ENCODE measurements at places on chromosomes 3 and 15. TPM values are rescaled to one million over a fixed set of nuclear protein-coding genes. Genes with fewer than 3 reads are reported as not detected.
A peak's percentile ranks its signal among the peaks of the same experiment; 100 is the strongest.

GRCh38 chr3:169661361-169662131 is 2.0 kb downstream of the MECOM start:
- peaks cover 34% of the 10 kb centered on the region for H3K4me1 ChIP-seq
- H3K4me3 ChIP-seq, result peak overlapping the region; percentile 69
- H3K27ac ChIP-seq, result no peak overlapping the region
- peaks cover 2% of the 10 kb centered on the region for H3K36me3 ChIP-seq
- H3K27me3 ChIP-seq, result peaks cover 87% of the 10 kb centered on the region

DNA sequence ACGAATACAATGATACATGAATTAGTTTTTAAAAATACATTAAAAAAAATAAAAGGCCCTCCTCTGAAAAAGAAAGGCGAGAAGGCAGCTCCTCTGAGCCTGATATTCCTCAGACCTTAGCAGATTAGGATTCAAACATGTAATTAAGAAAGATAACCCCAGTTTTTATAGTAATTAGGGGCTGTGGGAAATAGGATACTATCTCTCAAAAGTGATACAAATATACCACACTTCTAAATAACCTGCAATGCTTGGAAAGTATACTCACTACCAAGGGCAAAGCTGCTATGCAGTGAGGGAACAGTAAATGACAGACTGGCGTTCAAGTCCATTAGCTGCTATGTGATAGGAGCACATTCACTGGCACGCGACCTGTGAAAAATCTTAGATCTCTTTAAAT is 445.1 kb downstream of the FOXP1 start:
- H3K36me3 ChIP-seq, result peaks cover 10% of the 10 kb centered on the region
- H3K27me3 ChIP-seq, result no peaks in the 10 kb centered on the region
- H3K4me1 ChIP-seq, result peaks cover 28% of the 10 kb centered on the region
- no peak overlapping the region for H3K27ac ChIP-seq

Gene EPHB3
- 0.22 TPM for total RNA-seq

Gene MELTF
- 6.4 TPM for total RNA-seq

DNA sequence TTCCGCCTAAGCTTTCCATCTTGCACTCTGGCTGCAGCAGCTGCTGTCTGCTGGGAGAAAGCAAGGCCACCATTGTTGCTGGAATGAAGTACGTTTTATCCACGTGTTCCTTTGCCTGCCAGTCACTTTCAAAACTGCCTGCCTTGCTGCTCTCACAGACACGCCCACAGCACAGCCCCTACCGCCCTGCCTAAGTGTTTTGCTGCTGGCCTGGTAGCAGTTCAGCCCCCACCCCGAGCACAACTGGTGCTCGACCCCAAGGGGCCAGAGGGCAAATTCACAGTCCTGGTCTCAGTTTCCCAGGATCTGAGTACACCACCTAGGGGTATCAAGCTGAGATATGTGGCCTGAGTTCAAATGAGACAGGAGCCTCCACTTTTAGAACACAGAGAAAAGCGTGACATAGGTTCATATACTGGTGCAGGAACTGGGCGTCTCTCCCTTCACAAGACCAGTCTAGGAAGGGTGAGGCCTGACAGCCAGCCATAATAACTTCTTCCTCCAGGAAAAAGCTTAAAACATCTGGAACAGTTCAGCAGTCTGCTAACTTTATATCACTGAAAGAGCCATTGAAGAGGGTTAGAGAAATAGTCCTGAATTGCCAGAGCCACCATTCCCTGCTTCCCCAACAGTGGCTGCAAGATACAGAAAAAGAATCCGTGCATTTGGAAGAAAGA is 1012.3 kb downstream of the ZPLD1 start:
- no peaks in the 10 kb centered on the region for H3K27me3 ChIP-seq
- H3K27ac ChIP-seq, result no peak overlapping the region
- DNase-seq, result no peak
- H3K4me1 ChIP-seq, result no peaks in the 10 kb centered on the region
- no peaks in the 10 kb centered on the region for H3K36me3 ChIP-seq

GRCh38 chr3:26281284-26281985 is 341.1 kb upstream of the LRRC3B start:
- no peak overlapping the region for H3K4me3 ChIP-seq
- no peak overlapping the region for H3K27ac ChIP-seq
- no peaks in the 10 kb centered on the region for H3K4me1 ChIP-seq
- DNase-seq, result no peak
- H3K27me3 ChIP-seq, result no peaks in the 10 kb centered on the region

Gene TMEM87A
- total RNA-seq, result 37.7 TPM

DNA sequence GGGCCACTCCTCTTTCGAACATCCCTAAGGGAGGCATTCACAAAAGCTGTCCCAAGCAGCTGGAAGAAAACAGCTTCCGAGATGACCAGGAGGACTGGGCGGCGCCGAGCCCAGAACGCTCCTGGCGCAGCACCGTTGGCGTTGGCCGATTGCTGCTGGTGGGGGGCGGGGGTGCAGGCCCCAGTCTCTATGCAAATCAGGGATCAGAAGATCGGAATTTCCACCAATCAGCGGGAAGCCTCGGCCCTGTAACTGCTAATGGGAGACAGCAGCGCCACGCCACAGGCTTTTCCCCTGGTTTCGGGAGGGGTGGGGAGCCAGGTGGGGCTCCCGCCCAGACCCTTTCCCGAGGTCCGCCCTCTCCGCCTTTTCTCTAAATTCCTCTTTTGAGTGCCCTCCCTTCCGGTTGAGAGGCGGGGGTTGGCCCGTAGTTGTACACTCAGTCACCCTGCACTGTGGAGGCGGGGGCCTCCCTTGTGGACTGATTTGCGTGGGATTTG is 27.0 kb downstream of the HMCES start:
- no peaks in the 10 kb centered on the region for H3K27me3 ChIP-seq
- H3K36me3 ChIP-seq, result peaks cover 52% of the 10 kb centered on the region
- H3K27ac ChIP-seq, result no peak overlapping the region

DNA sequence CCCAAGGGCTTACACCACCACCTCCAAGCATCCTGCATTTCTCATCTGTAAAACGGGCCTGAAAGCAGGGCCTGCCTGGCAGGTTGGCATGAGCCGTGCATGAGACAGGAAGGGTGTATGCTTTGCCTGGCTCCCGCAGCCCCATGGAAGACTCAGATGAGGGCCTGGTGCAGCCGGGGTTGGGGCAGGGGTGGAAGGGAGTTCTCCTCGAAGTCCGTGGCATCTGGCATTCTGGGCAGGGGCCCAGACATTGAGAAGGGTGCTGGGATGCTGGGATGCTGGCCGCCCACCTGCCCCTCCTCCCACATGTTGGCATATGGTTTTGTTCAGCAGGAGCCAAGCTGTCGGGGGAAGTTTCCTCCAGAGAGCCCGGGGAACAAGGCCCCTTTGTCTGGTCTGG is 13.0 kb upstream of the FBLN2 start:
- peaks cover 14% of the 10 kb centered on the region for H3K27me3 ChIP-seq
- no peak overlapping the region for H3K4me3 ChIP-seq
- peaks cover 9% of the 10 kb centered on the region for H3K4me1 ChIP-seq
- H3K27ac ChIP-seq, result no peak overlapping the region

DNA sequence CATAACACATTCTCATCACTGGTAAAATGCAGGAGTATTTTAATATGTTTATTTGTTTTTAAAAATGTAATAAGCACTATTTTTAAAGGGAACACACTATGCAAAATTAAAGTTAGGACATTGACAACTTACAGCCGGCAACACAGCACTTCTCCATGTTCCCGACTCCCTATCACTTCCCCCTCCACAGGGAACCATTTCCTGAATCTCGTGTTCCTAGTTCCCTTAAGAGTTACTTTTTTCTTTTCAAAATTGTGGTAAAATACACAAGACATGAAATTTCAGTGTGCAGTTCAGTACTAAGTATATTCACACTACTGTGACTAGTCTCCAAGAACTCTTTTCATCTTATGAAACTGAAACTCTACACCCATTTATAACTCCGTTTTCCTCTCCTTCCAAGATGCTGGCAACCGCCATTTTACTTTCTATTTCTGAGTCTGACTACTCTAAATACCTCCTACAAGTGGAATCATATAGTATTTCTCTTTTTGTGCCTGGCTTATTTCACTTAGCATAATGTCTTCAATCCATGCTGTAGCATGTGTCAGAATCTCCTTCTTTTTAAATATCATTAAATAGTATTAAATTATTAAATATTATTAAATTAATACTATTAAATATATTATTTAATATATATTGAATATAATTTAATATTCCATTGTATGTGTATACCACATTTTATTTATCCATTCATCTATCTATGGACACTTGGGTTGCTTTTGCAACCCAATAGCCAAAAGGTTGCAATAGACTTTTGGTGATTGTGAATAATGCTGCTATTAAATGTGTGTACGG is 25.9 kb upstream of the UBE2Q2 start:
- DNase-seq, result peak; percentile 44
- peak overlapping the region; percentile 87 for H3K27ac ChIP-seq
- peak overlapping the region; percentile 57 for H3K4me3 ChIP-seq
- H3K4me1 ChIP-seq, result peaks cover 19% of the 10 kb centered on the region
- H3K27me3 ChIP-seq, result no peaks in the 10 kb centered on the region
- H3K36me3 ChIP-seq, result peaks cover 2% of the 10 kb centered on the region

GRCh38 chr3:136818191-136818768 is 646 bp upstream of the SLC35G2 start:
- H3K4me3 ChIP-seq, result peak overlapping the region; percentile 66
- peaks cover 56% of the 10 kb centered on the region for H3K27me3 ChIP-seq
- peak overlapping the region; percentile 33 for H3K27ac ChIP-seq
- H3K4me1 ChIP-seq, result peaks cover 20% of the 10 kb centered on the region
- DNase-seq, result no peak
